Astrocyte (in vitro differentiated cells and primary cell): ENCODE measurements at places on chromosomes 3 and 15. TPM values are rescaled to one million over a fixed set of nuclear protein-coding genes. Genes with fewer than 3 reads are reported as not detected.

Gene TMC3
- total RNA-seq: 0.22 and 0.52 TPM in 2 replicates

Gene TICRR
- total RNA-seq: 2.8 and 2.9 TPM in 2 replicates

Gene RASGRF1
- total RNA-seq: 0.55 and 1.2 TPM in 2 replicates

Gene TGM4
- total RNA-seq: 0.18 TPM in 1 of 2 replicates, not detected in the other

Gene ADIPOQ
- not detected in 2 replicates for total RNA-seq

Gene CHST13
- not detected in 2 replicates for total RNA-seq

Gene TTC23
- 20.2 and 22.1 TPM in 2 replicates for total RNA-seq
